ENCODE measurements at places on chromosomes 4 and X.

DNA sequence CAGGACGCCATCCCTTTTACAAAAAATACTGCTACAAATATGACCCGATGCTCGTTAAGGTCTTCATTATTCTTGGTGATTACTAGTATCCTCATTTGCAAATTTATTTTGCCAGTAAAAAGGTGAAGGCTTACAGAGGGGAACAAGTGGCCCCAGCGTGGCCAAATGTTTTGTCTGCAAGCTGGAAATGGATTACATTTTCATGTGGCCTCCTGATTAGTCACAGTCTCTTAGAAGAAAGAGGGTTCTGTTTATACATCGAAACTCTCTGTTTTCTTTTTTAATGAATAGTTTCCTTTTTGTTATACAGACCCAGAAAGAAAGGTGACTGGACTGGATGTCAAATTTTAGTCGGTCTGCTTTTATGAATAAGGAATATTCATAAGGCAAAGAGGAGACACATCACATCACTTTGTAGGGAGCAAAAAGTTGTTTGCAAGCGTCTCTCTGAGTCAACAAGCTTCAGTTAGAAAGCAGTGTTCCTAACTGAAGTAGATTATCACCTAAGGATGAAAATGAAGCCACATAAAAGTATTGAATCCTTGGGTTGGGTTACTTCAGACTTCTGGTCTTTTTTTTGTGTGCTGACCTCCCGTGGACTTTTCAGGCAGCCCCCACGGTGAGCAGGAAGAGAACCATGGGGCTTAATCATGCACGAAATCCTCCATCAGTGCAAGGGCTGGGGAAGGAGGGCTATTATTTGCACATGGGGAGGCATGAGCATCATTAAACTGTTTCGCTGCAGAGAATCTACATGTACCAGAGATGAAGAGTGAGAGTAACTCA is 125.6 kb downstream of the ARSF start:
- no peak for DNase-seq

DNA sequence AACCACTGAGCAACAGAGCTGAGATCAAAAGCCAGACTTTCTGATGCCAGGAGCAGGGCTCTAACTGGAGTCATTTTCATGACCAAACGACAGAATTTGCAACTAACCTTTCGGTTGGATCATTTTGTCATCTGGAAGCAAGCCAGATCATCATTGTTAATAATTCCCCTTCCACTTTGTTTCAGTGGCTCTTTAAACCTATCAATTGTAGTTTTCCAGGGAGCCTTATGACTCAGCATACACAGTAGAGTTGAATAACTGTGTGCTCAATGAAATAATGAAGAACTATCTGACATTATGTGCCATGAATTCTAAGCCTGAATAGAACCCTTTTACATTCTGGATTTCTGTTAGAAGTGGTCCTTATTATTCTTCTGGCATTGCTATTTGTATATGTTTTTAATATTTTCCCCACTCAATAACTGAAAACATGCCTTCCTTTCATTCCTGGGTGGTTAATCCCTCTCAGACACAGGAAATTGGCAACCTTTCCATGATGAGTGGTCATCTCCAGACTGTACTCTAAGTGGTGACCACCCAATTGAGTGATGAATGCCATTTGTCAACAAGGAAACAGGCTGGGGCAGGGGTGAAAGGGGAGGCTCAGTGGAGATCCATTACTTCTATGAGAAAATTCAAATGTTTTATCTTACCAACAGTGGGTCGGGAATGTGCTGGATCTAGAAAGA is 431.8 kb downstream of the BCOR start:
- DNase-seq = no peak

GRCh38 chr4:165877286-165877685 is 4.2 kb downstream of the TLL1 start:
- no peak for DNase-seq

GRCh38 chr4:83217721-83218522 is 66.7 kb downstream of the COQ2 start:
- DNase-seq = peak; percentile 59

- DNase-seq = no peak
These were observed 229.1 kb downstream of the DCTD start for GRCh38 chr4:182688081-182688480.

- DNase-seq = no peak
These were observed 169.3 kb upstream of the TBL1X start for GRCh38 chrX:9295551-9295950.

GRCh38 chr4:143254491-143255226 is 69.9 kb downstream of the USP38 start:
- no peak for DNase-seq

DNA sequence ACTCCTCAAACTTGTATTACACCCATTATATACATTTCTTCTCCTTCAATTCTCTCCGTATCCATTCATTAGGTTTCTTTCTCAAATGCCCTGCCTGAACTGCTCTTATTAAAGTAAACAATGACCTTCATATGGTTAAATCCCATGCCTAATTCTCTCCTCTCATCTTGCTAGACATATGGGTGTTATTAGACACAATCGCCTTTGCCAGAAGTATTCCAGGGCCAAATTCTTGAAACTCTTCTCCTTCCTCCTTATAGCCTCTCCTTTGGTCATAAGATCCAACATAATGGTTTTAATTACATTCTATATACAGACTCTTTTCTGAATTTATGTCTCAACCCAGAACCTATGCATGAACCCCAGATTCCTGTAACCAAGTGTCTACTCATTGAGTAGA is 4.8 kb downstream of the ANXA10 start:
- no peak for DNase-seq

DNA sequence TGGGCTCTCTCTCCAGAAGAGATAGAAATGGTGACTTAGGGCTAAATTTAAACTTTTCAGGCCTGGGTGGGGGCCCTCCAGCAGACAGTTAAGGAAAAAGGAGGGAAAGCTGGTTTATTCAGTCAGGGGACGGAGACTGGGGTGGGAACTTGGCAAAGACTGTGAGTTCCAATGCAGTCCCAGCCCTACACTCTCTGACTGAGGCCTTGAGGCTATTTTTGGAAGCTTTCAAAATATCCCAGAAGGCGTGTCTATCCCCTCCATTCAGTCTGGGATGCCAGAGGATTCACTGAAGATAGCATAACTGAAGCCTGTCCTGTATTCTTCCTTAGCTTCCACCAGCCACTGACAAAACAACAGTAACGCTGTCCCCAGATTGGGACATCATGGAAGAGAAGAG is 32.1 kb upstream of the MSN start:
- DNase-seq = no peak
